ENCODE measurements at places on chromosomes 4 and X.

DNA sequence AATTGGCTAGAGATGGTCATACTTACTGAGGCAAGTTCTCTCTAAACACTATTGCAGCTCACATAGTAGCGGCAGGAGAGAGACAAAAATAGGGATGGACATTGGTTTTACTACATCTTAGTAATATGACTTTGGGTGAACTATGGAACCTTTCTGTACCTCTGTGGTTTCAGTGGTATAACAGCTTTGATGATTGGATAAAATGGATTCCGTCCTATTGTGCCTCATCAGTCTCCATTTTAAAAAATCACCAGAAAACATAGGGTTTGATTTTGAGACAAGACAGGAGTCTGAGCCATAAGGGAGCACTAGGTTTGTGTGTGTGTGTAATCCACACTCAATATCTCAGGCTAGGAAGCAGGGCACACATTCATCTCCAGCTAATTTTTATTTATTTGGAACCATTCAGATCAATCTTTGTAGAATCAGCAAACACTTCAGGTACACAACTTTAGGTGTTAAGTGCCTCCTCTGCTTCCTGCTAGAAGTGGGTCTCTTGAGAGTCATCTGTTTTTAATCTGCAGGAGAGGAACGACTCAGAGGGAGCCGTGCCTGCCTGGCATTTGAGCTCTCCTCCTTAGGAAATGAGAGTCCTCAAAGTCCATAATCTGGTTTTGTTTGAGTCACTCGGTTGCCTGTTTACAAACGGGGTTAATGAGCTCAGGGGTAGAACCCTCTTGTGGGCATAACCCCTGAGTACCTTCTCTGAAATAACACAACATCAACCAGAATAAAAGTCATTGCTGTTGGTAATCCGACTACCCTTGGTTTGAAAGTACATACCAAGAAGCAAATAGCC, 238.5 kb upstream of the BOD1L1 start:
- no peak for DNase-seq

DNA sequence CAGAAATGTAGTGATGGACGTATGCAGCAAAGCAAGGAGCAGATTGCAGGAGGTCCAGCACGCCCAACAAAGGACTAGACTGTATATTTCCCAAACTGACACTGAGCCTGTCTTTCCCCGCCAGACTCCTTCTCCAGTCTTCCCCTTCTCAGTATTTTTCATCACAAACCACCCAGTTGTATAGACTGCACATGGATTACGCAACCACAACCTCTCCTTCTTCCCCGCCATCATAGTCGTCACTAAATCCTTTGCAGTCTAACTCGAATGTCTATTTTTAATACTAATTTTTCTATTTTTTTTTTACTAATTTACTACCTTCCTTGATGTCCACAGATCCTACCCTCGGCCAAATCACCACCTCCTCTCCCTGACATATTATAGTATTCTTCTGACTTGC, 105.4 kb downstream of the MTNR1A start:
- no peak for DNase-seq

GRCh38 chr4:86894455-86894854, 2.2 kb upstream of the C4orf36 start:
- no peak for DNase-seq

- DNase-seq: peak; percentile 47
Observed at GRCh38 chr4:173527103-173527891, 2.7 kb downstream of the HAND2 start.

GRCh38 chrX:16202943-16203342, 35.7 kb downstream of the MAGEB17 start:
- no peak for DNase-seq

GRCh38 chr4:94650690-94651089, 107.1 kb upstream of the BMPR1B start:
- no peak for DNase-seq

DNA sequence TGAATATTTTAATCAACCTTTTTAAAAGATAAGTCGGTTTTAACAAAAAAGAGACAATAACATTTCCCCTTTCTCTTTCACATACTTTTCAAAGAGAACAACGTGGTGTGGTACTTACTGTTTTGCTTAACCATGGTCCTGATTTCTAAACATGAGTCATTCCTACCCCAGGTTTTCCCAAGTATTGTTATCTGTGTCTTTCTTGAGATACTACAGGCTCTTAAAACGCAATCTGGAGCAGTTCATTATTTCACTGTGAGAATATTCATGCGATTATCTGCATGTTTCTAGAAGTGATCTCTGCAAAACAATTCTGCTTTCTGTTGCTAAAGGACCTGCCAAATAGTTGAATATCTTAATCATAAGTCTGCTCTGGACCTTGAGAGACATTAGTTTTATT, 127.3 kb downstream of the TENM3 start:
- no peak for DNase-seq

GRCh38 chrX:109399831-109400230, 82.1 kb downstream of the GUCY2F start:
- DNase-seq: no peak

DNA sequence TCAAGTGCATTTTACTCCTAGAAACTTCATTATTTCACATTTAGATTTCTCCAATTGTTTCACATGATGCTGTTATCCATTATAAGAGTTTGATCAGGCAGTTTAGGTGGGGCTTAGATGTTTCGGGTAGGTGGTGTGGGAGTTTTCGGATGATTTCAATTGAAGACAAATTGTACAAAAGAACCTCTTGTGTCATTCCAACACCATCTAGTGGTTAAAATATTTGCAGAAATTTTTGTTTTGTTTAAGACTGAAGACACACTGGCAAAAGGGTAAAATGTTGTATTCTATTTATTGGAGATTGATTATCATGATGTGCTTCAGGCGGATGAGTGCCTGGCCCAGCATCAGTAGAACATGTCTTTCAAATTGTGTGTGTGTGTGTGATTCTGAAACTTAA, 212.7 kb downstream of the SH3BGRL start:
- no peak for DNase-seq

GRCh38 chr4:23033796-23034195, 341.1 kb downstream of the GBA3 start:
- no peak for DNase-seq

GRCh38 chr4:5024673-5025072, 5.4 kb upstream of the CYTL1 start:
- no peak for DNase-seq

DNA sequence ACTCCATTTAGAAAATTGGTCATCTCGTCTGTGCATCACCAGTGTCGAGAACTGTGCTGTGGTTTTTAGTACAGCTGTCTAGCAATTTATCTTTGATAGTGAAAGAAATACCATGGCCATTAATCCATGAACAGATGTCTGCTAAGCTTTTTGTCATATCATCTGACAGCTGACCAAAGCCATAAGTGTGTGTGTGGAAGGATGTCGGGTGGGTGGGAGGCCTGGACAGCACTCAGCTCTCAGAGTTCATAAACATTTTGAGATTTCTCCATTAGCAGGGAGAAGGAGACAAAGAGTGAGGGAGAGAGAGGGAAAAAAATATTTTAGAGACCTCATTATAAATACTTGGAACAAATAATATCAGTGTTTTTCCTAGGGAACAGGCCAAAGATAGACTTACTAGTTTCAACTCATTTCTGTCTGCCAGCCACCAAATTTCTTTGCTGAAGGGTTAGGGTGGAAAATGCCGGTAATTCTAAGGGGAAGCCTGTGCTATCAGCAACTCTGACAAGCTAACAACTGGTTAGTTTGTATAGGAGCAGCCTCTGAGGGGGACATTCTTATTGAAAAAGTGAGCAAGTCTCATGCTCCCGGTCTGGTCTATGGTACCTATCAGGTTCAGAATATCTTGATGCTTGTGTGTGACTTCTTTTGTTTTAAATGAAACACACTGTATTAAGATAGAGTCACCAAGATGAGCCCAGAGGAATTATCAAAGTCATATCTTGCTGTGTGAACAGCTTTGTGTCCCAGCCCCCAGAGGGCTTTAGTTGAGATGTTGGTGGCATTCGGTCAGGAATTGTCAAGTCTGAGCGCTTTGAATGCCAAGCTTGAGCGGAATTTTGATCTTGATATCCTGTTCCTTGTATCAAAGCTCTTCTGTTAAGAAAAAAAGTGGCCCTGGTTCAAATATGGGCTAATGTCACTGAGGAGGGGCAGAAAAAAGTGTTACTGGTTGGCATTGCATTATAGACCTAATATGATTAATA, 41.9 kb upstream of the PDLIM3 start:
- no peak for DNase-seq

Data from upper lobe of left lung (tissue), 6 donors.